PC-3 (cell line): ENCODE measurements at places on chromosomes 3 and 15. TPM values are rescaled to one million over a fixed set of nuclear protein-coding genes. Genes with fewer than 3 reads are reported as not detected.

The MON1A gene
- 20.8 and 24.9 TPM in 2 replicates for total RNA-seq

DNA sequence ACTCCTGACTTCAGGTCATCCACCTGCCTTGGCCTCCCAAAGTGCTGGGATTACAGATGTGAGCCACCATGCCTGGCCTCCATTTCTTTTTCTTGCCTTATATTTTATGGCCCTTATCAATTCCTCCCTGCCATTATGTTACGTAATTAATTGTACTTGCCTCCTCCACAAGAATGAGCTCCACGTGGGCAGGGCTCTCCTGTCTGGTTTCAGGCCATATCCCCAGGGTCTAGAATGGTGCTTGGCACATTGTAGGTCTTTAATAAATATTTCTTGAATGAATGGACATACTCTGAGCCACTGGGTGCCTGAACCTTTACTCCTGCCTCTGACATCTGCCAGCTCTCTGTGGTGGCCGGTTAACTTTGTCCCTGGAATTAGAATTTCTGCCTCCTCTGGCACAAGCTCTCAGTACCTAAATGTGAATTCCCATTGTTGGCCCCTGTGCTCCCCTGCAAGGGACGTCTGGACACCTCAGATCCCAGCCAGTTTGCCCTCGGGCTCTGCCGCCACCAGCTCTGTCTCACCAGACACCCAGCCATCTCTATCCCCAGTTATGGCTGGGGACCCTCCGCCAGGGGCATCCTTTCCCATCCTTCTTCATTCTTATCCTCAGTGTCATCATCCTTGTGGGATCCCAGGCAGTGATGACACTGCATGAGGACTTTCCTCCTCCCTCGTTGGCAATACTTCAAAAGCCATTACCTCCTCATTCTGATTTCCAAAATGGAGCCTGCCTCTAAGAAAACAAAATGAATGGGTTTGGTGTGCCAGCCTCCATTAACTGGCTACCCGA lies 165.6 kb upstream of the SMAD3 start:
- DNase-seq, result peak; percentile 18

The CPNE9 gene
- 0.07 TPM in 1 of 2 replicates, not detected in the other for total RNA-seq

DNA sequence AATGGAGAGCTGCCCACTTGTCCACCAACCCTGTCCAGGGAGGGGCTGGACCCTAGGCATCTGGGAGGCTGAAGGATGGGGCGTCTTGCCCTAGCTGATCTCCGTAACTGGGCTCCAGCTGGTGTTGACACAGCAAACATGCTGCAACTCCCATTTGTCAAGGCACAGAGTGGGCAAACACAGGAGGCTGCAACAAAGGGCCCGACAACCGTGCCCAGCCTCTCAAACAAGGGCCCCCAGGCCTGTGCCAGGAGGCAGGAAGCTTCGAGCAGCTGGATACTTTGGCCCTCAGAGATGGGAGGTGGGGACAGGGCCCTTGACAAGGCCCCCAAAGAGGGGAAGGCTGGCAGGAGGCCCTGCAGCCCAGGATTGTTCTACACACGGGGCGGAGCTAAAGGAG lies 64.2 kb upstream of the TMEM115 start:
- no peak for DNase-seq

The RARRES1 gene
- 0.73 TPM in 1 of 2 replicates, not detected in the other for total RNA-seq

GRCh38 chr15:67193223-67193990 lies 61.1 kb downstream of the AAGAB start:
- no peak for DNase-seq

The OXNAD1 gene
- 17.6 and 20.5 TPM in 2 replicates for total RNA-seq

GRCh38 chr3:34742151-34742550 lies 897.2 kb upstream of the ARPP21 start:
- DNase-seq, result no peak

DNA sequence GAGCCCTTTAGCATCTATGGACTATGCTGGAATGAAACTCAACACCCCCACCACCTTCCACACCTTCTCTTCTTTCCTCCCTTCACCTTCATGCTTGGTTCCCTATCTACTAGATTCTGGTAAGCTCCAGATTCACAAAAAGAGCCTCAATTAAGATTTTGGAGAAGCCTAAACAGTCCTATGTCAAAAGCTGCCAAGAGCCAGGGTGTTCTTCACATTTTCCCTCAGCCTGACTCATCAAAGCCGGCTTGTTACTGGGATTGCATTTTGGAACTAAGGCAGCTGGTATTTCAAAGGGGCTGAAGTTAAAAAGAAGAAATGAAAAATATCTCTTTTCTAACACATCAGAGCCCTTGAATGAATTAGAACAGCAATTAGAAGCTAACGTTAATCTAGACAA lies 247.7 kb downstream of the MYRIP start:
- no peak for DNase-seq

The GPR149 gene
- not detected in 2 replicates for total RNA-seq

The IQCH gene
- 2.1 and 8.2 TPM in 2 replicates for total RNA-seq

The SLC4A7 gene
- total RNA-seq, result 56.0 and 59.7 TPM in 2 replicates

The ATP13A4 gene
- total RNA-seq, result not detected in 2 replicates

- DNase-seq, result no peak
Measured at GRCh38 chr15:91136386-91136923, 36.4 kb downstream of the SV2B start.

DNA sequence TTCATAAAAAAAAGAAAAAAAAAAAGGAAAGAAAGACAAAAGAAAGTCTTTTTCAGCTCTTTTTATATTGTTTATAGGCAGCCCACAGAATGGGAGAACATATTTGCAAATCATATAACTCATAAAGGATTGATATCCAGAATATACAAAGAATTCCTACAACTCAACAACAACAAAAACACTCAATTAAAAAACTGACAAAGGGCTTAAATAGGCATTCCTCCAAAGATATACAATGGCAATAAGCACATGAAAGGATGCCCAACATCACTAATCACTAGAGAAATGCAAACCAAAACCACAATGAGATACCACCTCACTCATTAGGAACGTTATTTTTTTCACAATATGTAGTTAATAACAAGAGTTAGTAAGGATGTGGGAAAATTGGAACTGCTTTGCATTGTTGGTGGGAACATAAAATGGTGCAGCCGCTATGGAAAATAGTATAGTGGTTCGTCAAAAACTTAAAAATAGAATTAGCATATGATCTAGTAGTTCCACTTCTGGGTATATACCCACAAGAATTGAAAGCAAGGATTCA lies 54.2 kb upstream of the CMTM8 start:
- DNase-seq, result no peak

DNA sequence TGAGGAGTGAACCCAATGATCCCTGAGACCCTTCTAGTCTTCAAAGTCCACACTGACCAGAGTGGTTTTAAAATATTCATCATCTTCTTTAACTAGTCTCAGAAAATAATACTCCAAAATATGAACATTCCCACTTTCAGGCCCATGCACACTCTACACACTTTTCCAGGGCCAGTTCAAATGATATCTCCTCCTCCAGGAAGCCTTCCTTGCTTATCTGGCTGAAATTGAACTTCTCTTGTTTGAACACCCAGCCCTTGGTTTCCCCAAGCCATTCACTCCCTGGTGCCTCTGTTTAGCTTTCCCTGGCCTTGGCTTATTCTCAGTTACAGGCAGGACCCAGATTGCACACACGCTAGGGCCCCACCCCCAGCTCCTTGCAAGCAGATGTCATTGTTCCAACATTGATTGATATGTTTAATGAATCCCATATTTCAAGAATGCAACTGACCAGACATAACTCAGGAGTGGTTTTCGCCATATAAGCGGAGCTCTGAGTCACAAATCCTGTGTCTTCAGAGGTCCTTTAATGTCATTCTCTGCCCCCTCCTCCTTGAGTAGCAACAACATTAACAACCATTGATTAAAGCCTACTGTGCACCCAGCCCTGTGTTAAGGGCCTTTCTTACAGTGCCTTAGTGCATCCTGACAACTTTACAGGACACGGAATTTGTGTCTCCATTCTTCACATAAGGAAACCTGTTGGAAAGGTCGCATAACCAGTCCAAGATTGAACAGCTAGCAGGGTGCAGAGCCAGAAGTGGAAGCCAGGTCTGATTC lies 2.1 kb downstream of the ITGA11 start:
- DNase-seq, result no peak
